ENCODE measurements at places on chromosomes 2 and 18.

- no peak for DNase-seq
These were observed 657.2 kb downstream of the IRS1 start for GRCh38 chr2:226142463-226142862.

DNA sequence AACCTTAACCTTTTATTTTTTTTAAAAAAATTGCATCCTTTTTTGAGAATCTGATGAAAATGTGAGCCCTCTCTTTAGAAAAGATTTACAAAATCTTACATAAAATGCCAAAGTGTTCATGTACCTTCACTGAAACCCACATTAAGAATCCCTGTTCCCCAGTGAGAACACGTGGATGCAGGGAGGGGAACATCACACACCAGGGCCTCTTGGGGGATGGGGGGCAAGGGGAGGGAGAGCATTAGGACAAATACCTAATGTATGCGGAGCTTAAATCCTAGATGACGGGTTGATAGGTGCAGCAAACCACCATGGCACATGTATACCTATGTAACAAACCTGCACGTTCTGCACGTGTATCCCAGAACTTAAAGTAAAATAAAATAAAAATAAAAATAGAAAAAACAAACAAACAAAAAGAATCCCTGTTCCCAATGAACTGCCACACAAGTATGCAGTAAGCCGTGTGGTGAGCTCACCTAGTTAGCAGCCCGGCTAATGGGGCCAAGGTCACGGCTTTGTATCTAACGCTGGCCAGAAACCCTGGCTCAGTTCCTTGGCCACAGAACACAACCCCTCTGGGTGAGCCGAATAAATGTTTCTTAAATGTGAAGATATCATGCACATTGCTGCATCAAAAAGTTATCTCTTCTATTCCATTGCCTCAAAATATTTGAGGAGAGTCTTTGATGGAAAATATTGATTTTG, 41.4 kb downstream of the CHST9 start:
- no peak for DNase-seq

DNA sequence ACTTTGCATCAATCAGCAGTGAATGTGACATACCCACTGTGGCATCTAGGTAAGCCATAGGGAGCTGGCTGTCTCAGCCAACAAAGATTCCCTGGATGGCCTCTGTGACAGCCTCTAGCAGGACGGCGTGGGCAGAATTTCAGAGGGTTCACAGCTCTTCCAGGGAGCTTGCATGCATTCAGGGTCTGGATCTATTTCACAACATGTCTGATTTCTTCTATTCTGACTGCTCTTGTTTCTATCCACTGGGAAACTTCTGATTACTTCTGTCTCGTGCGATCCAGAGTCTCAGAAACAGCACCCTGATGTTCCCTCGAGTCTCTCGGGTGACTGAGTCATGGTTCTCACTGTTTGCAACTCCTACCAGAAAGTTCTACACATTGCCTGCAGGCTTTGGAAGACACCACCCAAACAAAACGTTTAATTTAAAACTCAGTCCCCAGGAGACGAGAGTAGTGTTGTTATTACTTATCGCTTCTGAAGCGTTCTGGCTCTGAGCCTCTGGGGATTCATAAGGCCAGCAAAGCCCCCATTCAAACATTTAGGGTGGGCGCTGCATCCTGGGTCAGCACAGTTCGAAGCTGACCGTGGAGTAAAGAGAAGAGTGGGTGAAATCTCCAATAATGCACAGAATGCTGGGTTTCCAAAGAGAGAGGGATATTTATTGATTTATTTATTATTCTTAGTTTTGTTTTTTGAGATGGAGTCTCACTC, 41.9 kb upstream of the ODC1 start:
- no peak for DNase-seq

DNA sequence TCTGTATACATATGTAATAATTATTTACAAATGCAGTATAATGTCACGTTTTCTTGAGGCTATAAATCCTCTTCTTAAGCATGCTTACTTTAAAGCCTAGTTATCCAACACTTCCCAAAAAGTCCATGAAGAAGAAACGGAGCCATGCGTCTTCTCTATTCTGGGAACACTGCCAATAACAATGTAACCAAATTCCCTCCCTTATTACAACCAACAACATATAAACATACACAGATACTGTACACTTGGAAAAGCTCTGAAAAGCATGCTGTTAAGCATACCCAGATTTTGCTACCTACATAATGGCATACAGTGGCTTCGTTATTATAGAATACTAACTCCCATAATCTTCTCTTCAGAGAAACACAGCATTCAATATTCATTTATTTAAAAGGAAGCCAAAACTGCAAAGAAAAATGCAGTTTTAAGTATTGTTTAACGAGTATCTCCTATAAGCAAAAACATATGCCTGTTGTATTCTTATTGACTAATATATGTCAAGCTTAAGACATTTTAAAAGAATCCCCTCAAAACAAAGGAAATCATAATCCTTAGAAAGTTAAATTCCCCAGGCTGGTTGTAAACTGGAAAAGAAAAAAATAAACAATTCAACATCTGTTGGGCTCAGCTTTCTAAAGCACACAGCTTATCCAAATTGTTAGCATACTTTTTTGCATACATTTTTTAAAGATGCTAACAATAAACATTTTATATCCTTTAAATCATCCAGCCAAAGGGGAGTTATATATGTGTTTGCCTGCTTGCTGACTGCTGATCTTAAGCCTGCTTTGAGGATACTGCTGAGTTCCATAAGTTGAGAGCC, 83.4 kb downstream of the SLC25A12 start:
- no peak for DNase-seq

DNA sequence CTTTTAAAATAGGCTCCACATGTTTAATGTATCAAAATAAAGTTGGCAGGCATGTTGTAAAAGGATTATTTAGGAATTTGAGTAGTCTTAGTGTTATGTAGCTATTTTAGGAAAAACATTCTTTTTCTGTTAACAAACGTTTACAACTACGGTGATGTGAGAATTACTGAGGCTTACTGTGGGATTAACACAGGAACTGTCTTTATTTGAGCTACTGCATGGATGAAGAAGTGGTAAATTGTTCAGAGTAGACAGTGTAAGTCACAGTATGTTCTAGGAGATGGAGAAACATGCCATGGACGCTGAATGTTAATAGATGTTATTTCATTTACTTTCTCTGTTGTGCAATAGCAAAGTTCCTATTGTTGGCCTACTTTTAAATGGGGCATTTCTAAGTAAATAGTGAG, 1.6 kb downstream of the PPM1B start:
- no peak for DNase-seq
